ENCODE measurements at places on chromosomes 6 and 20.

- no peak for DNase-seq
Measured at GRCh38 chr6:74357321-74357720, 661.3 kb downstream of the CD109 start.

DNA sequence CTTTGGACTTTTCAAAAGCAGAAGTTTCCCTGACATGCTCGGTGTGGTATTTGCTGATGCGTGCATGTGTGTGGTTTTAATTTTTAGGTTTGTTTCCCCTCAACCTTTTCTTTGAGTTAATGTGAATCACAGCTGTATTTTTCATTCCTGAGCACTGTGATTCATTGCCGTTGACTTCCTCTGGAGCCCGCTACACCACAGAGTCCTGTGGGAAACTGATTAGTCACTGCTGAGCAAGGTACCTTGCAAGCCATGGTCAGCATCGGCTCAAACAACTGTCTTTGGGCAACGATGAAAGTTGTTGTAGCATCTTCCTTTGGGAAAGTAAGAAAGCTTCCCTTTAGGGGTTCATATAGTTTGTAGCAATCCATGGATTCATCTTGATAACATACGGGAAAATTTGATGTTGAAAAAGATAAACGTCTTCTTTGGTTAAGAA is 57.5 kb downstream of the RIN2 start:
- DNase-seq, result no peak

DNA sequence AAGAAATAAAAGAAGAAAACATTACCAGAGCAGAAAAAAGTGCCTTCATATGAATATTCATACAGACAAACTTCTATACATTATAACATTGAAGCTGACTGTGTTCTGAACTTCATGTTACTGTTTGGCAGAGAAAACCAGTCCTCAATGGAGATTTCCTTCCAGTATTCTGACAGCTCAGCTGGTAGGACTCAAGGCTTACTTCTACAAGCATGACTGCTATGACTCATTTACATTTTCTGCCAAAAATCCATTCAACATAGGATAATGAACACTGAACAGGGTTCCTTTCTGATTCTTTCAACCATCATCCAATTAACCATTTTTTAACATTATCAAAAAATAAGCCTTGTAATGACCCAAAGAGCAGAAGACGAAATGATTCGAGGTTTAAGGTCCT is 25.4 kb downstream of the COL9A1 start:
- no peak for DNase-seq

DNA sequence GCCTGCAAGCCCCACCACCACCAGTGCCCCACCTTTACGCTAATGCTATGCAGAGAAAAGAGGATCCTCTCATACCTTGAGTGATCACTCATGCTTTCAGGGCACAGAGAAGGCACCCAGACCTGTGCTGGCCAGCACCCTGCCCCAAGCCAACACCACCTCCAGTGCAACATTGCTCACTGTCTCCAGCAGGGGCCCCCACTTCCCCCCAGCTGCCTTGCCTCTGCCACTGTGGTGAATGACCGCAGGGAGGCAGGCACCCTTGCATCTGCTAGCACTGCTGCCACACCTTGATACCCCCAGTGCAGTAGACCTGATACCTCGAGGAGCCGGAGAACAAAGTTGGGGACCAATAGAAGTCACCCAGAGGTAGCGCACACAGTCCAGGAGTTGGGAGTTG is 139.2 kb upstream of the PLN start:
- no peak for DNase-seq

DNA sequence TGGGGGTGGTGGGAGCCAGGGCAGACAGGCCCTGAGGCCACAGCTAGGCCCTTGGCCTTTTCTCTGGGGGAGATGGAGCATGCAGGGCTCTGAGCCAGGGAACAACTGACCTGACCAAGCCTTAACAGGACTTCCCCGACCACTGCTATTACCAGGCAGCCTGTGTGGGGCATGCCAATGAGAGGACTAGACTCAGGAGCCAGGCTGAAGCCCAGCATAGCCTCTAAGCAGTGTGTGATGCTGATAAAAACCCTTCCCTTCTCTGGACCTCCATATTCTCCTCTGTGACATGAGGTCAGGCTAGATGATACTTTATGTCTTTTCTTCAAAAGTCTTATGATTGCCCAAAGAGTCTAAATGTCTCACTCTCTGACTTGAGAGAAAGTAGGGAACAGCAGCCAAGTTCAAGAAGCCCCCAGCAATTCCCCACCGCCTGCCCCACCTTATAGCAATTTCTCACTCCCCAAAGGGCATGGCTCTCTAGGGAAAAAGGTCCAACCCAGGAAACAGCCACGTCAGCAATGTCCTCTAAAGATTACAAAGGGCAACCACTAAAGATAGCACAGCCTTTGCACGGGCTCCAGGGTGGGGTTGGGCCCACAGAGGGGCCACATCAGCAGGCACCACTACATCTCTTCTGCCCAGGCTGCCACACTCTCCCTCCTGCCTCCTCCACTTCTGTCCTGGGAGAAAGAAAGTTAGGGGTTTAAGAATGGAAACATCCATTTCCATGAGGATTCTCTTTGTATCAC is 71.3 kb downstream of the TRERF1 start:
- DNase-seq, result no peak

DNA sequence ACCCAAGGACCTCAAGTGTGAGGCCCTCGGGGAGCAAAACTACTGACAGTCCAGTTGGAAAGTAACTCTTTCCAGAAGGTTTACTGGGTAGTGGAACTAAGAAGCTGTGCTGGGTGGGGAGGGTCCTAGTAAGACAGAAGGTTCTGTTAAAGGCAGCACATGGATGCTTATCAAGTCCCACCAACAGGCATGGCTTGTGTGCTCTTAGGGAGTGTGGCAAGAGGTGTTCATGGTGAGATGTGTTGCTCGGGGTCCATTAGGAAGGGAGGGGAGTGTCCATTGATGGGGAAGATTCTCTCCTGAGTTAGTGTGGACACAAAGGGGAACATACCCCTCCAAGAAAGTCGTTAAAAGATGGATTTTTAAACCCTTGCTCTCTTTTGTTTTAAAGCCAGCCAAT is 120.6 kb downstream of the LY86 start:
- no peak for DNase-seq

DNA sequence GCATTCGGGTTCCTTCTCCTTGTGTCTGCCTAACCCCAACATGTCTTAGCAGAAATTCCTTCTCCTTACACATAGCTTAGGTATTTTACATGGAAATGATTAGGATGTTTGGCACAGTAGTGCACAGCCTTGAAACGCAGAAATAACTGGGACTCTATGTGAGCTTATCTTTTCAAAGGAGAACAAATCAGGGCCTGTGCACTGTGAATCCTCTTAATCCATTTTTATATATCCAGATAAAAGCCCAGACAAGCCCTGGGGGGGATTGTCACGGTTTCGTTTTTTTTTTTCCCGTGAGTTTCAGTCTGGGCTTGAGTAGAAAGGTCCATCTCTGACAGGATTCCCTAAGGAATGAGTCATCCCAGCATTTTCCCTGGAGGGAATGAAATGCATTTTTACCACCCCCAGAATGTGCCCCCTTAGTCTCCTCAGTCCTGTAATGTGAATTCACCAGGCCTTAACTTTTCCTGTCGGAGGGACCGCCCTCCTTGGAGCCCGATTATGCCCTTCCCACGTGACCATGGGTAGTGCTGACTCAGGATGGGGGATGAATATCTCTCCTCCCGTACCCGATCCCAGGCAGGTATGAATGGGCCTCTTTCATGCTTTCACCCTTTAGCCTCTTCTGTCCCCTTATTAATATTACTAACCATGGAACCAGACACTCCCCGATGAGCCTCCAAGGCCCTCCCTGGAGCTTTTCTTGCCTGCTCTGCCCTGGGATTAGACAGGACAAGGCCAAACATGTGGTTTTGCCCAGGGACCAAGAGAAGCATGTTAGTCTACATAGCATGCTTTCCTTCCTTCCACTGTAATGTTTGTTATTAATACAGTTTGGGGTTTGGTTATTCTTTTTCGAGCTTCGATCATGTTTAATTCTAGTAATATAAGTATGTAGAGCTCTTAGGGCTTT is 23.9 kb upstream of the NAA20 start:
- no peak for DNase-seq

DNA sequence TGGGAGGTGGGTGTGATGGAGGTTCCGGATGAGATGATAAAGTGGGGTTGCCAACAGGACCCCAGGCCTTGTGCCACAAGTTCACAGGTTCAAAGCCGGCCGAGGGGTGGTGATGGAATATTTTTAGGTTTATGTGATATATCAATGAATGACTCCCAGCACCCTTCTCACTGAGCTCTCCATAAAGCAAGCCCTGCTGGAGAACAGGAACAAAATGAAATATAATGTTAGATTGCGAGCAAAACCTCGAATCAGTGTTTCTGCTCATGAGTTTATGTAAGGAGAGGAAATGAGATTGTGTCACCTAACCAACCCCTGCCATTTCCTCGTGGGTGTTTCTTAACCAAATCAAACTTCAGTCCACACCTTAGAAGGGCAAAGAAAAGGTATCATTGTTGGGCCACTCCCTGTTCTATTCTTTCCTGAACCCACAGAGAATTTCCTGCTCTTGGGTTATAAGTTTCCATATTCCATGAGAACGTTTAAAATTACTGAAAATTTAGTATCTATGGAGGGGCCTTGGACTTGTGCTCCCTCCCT is 192.2 kb upstream of the EXOC2 start:
- no peak for DNase-seq

- no peak for DNase-seq
Measured at GRCh38 chr20:3663031-3663701, at the start of gene GFRA4. Gene GFRA4 (minus strand): TSS chr20:3663399. CDS start chr20:3663399, 0 bp downstream.

DNA sequence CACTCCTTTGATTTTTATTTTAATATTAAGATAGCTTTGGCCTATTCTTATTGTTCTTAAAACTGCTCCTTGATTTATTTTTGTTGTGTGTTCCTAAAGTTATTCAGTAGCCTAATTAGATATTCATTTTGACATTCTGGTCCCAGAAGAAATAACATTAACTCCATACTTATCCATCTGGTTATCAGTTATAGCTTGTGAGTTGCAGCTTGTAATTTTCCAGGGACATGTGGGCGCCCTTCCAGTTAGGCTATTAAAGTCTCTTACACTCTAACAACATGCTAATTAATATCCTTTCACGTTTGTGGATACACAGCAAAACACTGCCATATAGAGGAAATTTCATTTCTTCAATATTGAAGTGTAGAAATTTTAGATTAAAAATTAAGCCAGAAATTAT is 987.5 kb downstream of the HACE1 start:
- DNase-seq, result no peak

- no peak for DNase-seq
Measured at GRCh38 chr6:121677571-121677970, 242.1 kb downstream of the GJA1 start.

GRCh38 chr20:57114290-57115005 is 152.0 kb downstream of the BMP7 start:
- no peak for DNase-seq

- no peak for DNase-seq
Measured at GRCh38 chr6:116533233-116533957, 12.1 kb downstream of the TRAPPC3L start.

DNA sequence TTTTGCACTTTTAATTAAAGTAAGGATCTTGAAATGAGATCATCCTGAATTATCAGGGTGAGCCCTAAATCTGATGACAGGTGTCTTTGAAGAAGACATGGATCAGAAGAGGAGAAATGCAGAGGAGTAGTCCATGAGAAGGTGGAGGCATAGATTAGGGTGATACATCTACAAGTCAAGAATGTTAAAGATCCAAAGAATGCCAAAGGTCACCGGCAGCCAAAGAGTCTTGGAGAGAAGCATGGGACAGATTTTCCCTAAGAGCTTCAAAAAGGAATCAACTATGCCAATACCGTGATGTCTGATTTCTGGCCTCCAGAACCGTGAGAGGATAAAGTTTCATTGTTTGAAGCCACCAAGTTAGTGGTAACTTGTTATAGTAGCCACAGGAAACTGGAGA is 59.0 kb upstream of the THEMIS start:
- no peak for DNase-seq

DNA sequence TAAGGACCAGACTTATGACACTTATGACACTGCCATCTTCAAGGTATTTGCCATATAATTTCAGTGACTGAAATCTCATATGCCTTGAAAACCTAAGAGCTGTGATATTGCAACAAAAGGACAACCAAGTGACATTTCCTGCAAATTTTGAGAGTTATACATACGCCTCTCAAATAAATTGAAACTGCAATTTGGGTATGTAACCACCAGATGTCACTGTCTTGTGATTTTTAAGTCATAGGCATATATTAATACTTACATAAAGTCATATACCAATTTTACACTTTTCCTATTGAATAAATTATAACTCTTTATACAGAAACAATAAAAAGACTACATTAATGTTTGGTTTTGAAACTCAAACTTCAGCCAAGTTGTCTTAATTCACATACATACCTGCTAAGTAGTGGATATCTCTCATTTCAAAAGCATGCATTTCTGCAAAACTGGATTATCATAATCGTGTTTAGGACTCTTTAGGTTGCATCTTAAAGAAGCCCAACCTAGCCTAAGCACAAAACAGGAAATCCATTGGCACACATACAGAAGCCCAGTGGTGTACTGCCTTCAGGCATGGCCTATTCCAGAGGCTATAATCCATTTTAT is 180.2 kb downstream of the PACRG start:
- no peak for DNase-seq

GRCh38 chr6:123668965-123669591 is 32.3 kb upstream of the TRDN start:
- DNase-seq, result no peak

DNA sequence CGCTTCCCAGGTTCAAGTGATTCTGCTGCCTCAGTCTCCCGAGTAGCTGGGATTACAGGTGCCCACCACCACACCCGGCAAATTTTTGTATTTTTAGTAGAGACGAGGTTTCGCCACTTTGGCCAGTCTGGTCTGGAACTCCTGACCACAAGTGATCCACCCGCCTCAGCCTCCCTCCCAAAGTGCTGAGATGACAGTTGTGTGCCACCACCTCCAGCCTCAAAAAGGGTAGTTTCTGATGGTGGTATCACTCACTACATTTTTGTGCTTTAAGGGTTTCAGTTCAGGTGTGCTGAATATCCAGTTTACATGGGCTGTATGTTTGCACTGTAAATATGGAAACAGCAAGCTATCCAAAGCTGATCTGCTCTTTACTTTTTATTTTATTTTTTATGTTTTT is 12.1 kb upstream of the ADGRG6 start:
- DNase-seq, result no peak

- DNase-seq, result no peak
Measured at GRCh38 chr20:52204136-52204535, 12.6 kb upstream of the ZFP64 start.
